ENCODE measurements at places on chromosomes 1 and 21. TPM values are rescaled to one million over a fixed set of nuclear protein-coding genes. Genes with fewer than 3 reads are reported as not detected.

Gene EXO1
- 24.7 TPM for total RNA-seq

Gene NEK7
- total RNA-seq = 18.1 TPM

Gene TMCO4
- total RNA-seq = 6.6 TPM

Gene FAM131C
- 20.2 TPM for total RNA-seq

Gene MRPL55
- 62.4 TPM for total RNA-seq

Gene DYRK1A
- 14.7 TPM for total RNA-seq

Gene BRDT
- total RNA-seq = not detected

Gene MTMR11
- total RNA-seq = 6.6 TPM

Gene HTR6
- 0.18 TPM for total RNA-seq

Gene PCAT6
- total RNA-seq = 1.4 TPM

Gene ANGPTL1
- not detected for total RNA-seq

Gene UQCRHL
- 6.5 TPM for total RNA-seq

Gene LIX1L
- 12.0 TPM for total RNA-seq

Gene PDC
- not detected for total RNA-seq

Gene S100A5
- total RNA-seq = 0.88 TPM

Gene NEXN
- 7.0 TPM for total RNA-seq

Gene ZBED6
- 4.9 TPM for total RNA-seq

Gene GRHL3
- 0.65 TPM for total RNA-seq

Measured in A549 treated with ZK216348 at 1 μM for 4 hours (cell line).